ENCODE measurements at places on chromosomes 16 and 17.

GRCh38 chr17:64174686-64175456, 44.9 kb upstream of the ERN1 start:
- DNase-seq = no peak

GRCh38 chr17:29586676-29587469, 2.6 kb downstream of the GIT1 start:
- DNase-seq = no peak

GRCh38 chr17:29138971-29139691, 41.1 kb downstream of the MYO18A start:
- no peak for DNase-seq

GRCh38 chr16:68668266-68668665, 23.2 kb downstream of the CDH3 start:
- no peak for DNase-seq

DNA sequence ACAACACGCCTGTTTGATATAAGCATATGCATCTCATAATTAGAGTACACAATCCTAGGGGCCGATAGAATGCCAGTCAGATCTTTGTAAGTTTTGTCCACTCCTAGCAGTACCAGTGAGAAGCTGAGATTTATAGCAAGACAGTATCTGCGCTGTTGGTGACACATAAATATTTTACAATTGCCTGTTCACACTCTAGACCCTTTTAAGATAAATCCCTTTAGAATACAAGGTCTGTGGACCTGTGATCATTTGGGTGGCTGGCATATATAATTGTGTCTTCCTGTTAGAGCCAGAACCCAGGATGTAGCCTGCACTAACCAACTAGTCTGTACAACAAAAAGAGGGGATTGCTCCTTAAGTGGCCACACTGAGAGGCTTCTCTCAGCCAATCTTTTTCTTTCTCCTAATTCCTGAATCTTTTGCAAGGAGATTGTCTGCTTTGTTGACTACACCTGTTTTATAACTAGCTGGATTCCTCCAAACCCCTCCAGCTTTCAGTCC, 74.7 kb downstream of the WIPI1 start:
- DNase-seq = no peak

DNA sequence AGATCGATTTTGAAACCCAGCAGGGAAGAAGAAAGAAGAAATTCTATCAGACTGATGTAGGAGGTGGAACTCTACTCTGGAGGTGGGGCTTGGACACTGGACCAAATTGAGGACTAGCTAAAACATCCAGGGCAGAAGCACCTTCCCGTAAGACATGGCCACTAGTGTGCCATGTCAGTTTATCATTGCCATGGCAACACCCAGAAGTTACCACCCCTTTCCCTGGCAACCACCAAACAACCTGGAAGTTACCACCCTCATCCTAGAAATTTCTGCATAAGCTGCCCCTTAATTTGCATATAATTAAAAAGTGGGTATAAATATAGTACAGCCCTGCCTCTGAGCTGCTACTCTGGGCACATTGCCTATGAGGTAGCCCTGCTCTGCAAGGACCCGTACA, 66.7 kb downstream of the NACA2 start:
- DNase-seq = no peak

- DNase-seq = no peak
Measured at GRCh38 chr17:28509789-28510188, 3.6 kb downstream of the FOXN1 start.

GRCh38 chr16:3137267-3137666, 2.4 kb downstream of the ZNF213 start:
- no peak for DNase-seq

- DNase-seq = no peak
Measured at GRCh38 chr16:87445486-87445885, 47.3 kb downstream of the ZCCHC14 start.

DNA sequence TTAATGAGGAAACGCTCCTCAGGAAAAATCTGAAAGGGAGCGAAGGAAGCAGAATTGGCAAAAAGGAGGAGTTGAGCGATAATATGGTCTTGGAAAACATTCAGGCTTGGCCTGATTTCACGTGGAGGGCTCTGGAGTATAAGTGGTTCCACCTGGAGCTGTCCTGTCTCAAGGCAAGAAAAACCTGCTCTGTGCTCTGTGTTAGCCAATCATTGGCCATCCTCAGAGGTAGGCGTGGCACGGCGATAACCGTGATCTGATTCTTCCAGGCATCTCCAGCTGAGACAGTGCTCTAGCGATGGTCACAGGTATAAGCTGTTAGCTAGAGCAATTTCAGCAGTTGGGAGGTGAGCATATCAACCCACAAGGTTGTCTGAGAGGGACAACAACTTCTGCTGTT, 450.5 kb upstream of the MAF start:
- no peak for DNase-seq

GRCh38 chr17:59154292-59154720, 680 bp downstream of the SKA2 start:
- no peak for DNase-seq

DNA sequence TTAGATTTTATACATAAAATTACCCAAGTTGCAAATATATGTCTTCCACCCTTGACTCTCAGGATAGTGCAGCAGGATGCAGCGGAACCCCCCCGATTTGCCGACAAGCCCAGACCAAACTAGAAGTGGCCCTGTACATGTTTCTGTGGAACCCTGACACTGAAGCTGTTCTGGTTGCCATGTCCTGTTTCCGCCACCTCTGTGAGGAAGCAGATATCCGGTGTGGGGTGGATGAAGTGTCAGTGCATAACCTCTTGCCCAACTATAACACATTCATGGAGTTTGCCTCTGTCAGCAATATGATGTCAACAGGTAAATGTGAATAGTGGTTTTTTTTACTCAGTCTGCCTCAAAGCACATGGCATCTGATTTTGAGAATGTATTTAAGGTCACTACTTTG, 70.7 kb downstream of the OMG start:
- no peak for DNase-seq

DNA sequence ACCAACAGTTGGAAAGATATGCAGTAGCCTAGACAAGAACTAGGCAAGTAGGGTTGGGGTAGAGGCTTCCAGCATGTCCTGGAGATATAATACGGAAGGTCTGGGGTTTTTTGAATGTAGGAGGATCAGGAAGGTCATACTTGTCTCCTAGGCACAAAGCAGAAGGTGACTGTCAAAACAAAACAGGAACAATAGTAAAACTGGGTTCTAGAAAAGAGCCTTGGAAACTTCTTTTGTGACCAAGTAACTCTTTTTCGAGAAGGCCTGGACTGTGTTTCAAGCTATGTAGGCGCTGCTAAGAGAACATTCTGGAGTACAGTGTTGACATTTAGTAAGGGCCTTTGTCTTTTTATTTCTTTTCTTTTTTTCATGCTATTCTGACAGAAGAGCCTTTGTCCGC, 26.9 kb upstream of the TENT4B start:
- DNase-seq = no peak

GRCh38 chr17:55324296-55324978, 59.7 kb downstream of the HLF start:
- no peak for DNase-seq

- DNase-seq = no peak
Measured at GRCh38 chr16:77439106-77439505, 4.3 kb upstream of the ADAMTS18 start.

- DNase-seq = peak; percentile 87
Measured at GRCh38 chr16:66696669-66697630, at the start of gene CMTM4. Gene CMTM4, minus strand, starts transcription at chr16:66696743. Its CDS starts 218 bp downstream, at chr16:66696525.

- no peak for DNase-seq
Measured at GRCh38 chr17:77341069-77341541, 200.3 kb downstream of the SEC14L1 start.

- no peak for DNase-seq
Measured at GRCh38 chr16:60170196-60170595, 1436.1 kb upstream of the GOT2 start.

- no peak for DNase-seq
Measured at GRCh38 chr17:71941920-71942319, 178.9 kb upstream of the SOX9 start.

DNA sequence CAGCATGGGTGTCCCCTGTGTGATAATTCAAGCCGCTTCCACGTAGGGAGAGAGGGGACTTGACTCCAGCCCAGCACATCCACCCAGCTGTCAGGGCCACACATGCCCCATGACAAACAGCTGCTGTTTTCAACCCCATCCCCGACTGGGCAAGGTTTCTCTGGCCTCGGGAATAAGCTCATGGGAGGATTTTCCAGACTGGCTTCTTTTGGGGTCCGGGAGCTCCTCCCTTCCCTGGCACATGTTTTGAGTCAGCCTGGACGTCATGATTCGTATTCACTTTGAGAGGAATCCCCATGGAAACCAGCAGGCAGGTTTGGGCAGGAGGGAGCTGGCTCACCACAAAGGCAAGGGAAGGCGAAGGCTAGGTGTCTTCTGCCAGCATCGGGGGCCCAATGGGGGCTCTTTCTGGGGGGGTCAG, 156.4 kb downstream of the CMIP start:
- no peak for DNase-seq

DNA sequence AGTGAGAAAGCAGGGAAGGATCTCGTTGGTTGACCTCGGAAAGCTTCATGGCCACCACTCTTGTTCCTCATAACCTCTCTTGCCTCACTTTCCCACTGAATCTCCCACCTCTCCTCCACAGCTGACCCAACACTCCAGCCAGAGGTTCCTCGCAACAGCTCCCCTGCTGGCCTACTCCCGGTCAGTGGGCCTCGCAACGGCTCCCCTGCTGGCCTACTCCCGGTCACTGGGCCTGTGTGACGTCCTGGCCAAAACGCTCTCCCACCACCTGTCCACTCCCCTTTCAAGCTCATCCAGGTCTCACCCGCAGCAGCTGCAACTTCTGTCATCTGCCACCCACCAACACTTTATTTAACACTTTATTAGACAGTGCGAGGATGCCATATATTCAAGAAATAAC, 149.1 kb downstream of the VPS53 start:
- no peak for DNase-seq

DNA sequence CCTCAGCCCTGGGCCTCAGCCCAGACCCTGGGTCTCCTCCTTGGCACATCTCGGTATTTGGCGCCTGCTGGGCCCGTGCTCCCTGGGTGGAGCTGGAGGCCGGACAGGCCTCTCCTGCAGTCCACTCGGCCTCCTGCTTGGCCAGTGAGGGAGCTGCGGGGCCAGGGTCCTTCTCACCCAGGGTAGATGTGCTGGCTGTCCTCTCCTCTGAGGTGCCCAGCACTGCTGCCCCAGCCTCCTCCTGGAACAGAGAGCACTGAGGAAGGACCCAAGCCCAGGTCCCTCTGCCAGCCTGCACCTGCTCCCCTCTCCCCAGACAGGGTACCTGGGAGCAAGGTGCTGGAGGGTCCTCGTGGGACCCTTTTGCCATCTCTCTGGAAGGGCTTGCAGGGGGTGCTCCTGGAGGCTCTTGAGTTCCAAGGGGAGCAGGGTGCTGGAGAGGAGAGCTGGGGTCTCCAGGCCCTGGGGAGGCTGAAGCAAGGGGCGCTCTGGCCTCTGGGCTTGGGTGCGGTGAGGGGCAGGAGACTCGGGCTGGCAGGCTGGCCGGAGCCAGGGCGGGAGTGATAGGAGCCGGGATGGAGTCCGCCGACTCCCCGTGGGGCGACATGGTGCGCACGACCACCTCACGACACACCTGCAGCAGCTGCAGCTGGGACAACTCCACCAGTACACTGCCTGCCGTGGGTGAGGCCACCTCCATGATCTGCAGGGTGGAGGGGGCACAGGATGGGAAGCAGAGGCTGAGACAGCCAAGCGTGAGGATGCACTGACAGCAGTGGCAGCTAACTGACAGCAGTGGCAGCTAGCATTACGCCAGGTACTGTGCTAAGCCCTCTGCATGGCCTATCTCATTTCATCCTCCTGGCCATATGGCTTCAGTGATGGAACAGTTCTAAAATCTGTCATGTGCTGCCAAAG, 17.8 kb downstream of the TSPOAP1 start:
- DNase-seq = no peak

Data from GM12892 (cell line).